ENCODE measurements at places on chromosomes 4 and X.

- DNase-seq, result no peak
Observed at GRCh38 chrX:71536285-71536684, 3.4 kb downstream of the OGT start.

- no peak for DNase-seq
Observed at GRCh38 chr4:14994242-14994641, 8.0 kb upstream of the CPEB2 start.

DNA sequence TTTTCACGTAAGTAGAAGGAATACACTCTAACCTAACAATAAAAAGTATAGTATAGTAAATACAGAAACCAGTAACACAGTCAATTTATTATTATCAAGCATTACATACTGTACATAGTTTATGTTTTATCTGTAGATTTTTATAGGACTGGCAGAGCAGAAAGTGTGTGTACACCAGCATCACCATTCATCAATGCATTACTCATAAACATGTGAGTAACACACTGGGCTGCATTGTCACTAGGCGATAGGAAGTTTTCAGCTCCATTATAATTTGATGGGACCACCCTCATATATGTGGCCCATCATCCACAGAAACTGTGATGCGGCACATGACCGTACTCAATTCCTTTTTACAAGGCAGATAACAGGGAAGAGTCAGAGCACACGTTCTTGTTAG lies 137.8 kb upstream of the RBPJ start:
- no peak for DNase-seq

- DNase-seq, result no peak
Observed at GRCh38 chr4:101279377-101279871, 67.9 kb downstream of the PPP3CA start.

- peak; percentile 68 for DNase-seq
Observed at GRCh38 chr4:184395451-184395917, 78.9 kb downstream of the IRF2 start.

GRCh38 chr4:56755901-56756300 lies 65.6 kb downstream of the SPINK2 start:
- no peak for DNase-seq

DNA sequence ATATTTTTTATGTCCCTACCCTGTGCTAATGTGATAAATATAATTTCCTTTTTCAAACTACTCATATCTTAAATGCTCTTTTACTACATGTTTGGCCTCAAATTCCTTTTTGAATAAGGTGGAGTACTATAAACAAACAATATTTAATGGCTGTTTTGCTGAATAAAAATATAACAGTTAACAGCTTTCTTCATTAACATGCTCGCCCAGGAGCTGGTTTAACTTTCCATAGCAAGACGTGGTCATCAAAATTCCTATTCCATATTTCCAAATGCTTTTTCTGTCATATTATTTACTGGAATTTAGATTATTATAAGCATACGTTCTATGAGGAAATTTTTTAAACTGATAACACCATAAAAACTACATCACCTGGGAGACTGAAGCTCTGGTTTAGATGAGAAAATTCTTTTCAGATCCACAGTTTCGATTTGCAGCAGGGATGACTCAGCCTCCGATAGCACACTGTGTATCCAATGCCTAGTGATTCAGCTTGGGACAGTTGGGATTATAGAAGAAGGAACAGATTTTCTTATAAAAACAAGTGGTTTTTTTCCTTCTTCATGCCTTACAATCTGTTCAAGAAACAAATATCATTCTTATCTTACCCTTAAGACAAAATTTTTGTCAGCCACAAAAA lies 129.1 kb downstream of the FBXO8 start:
- no peak for DNase-seq

DNA sequence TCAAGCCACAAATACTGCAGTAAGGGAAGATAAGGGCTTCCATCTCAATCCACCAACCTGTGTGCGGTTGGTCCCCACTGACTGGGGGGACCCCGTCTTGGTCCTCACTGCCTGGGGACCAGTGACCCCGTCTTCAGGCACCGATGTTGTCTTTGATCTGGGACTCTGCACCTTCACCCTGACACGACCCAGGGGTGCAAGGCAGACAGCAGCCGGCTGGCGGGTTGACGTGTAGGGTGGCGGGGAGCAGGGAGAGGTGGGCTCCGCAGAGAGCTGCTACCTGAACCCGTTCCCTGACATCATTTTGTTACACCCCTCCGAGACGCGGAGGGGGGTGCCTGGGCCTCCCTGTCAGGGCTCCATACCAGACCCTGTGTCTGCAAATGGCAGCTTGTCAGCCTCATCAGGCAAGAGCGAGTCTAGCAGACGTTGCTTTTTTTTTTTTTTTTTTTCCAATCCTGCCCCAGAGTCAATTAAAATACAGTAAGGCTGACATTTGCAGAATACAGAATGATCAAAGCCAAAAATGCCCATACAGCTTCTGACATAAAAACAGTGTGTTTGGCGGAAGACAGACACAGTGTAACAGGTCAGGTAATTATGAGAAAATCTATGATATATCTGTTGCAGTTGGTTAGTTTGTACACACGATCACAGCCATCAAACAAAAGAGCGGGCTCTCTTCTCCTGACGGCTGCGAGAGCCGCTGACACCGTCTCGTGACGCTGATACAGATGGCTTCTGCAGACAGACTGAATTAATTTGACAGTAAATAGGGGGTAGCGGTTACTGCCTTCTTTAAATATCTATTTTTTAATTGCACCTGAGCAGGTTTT lies 118.6 kb downstream of the CRLF2 start:
- DNase-seq, result no peak

- DNase-seq, result no peak
Observed at GRCh38 chr4:150515135-150515534, 66.8 kb upstream of the MAB21L2 start.

DNA sequence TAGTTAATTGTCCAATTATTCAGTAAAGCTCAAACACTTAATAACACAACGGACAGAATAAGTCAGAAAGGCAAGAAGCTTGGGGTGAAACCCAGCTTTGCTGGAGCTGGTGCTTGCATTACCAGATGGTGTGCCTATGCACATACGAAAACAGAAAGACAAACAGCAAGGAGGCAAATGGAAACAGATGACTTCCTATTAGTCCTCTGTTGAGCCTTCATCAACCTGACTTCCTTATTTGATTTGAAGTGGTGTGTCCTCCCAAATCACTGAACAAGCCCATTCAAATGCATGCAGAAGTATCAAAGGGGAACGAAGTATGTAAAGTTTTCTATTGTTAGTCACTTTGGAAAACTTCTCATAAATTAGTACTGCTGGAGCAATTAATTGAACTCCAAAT lies 166.2 kb downstream of the ATP10D start:
- no peak for DNase-seq

DNA sequence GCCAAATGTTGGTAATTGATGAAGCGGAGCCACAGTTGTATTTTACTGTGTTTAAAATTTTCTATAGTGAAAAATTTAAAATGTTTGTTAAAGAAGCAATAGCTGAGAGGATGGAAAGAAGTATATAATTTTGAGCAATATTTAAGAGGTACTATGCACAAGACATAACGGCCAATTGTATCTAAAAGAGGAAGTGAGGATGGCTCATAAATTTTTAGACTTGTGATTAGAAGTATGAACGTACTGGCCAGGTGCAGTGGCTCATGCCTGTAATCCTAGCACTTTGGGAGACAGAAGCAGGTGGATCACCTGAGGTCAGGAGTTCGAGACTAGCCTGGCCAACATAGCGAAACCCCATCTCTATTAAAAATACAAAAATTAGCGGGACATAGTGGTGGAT lies 12.7 kb upstream of the HHIP start:
- no peak for DNase-seq

GRCh38 chr4:127580300-127580699 lies 52.5 kb upstream of the INTU start:
- DNase-seq, result no peak

DNA sequence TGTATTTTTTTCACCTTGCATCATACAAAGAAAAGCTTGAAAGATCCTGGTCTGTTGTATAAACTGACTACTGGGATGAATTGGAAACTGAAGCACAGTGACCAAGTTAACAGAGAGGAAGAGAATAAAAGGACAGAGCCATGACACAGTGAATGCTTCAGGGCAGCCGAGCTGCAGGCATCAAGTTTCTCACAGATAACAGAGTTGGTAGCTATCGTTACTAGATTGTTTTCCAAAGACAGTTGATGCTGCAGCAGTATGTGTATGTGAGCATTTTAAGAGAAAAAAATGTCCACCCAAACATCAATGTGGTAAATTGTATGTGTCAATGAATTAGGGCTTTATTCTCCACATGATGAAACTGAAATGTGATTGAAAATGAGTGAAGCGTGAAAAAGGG lies 1032.7 kb downstream of the ADGRL3 start:
- DNase-seq, result no peak

DNA sequence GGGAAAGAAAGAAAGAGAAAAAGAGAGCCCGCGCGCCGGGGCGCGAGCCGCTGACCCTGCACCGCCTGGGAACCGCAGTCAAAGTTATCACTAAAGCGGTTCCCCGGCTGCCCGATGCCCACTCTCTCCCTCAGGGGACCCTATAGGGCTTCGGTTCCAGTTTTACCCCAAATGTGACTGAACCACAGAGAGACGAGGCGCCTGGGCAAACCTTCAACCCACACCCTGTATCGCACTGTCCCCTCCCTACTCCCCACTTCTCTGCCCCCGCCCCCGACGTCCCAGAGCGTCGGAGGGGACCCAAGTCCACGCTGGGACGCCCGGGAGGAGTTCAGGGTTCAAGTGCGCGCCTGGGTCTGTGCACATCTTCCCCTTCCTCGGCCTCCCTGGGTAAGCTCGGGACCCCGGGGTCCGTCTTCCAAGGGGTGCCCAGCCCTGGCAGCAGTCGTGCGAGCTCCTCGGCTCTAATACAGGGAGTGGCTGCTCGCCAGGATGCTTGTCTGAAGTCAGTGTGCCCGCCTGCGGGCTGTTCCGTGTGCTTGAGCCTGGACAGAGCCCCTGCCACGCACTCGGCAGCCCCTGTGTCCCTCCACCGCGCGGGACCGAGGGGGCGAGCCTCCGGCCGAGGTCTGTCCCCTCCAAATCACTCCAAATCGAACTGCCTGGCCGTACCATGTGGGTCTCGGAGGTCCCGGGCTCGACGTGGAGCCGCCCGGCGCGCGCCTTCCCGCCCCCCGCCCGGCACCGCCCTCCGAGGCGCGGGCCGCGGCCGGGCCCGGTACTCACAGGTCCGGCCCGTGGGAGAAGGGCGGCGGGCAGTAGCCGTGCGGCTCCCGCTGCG lies 960 bp downstream of the TRPC3 start:
- DNase-seq, result no peak

DNA sequence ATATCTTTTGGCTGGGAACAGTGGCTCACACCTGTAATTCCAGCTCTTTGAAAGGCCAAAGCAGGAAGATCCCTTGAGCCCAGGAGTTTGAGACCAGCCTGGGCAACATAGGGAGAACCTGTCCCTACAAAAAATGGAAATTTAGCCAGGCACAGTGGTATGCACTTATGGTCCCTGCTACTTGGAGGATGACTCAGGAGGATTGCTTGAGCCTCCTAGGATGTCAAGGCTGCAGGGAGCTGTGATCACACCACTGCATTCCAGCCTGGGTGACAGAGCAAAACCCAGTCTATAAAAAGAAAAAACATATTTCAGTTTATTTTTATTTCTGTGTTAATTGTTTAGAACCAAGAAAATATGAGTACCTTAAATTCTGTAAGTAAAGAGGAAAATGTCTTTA lies 123.7 kb downstream of the CBR4 start:
- DNase-seq, result no peak

DNA sequence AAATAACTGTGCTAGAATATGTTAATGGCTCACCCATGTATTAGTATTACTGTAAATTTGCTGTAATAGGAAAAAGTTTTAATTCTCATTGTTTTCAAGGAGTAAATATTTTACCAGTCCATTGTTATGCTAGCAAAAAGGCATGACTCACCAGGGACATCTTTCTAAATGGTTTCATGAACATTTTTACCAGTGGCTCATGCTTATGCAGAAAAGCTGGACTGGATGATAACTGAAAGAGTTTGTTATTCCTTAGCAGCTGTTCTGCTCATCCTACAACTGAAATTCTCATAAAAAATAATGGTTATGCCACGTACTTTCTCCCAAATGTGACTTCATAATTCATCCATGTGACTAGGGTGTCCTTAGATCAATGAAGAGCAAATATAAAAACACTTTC lies 111.9 kb upstream of the PCDH18 start:
- no peak for DNase-seq

- DNase-seq, result no peak
Observed at GRCh38 chrX:13203271-13203670, 116.6 kb downstream of the ATXN3L start.

DNA sequence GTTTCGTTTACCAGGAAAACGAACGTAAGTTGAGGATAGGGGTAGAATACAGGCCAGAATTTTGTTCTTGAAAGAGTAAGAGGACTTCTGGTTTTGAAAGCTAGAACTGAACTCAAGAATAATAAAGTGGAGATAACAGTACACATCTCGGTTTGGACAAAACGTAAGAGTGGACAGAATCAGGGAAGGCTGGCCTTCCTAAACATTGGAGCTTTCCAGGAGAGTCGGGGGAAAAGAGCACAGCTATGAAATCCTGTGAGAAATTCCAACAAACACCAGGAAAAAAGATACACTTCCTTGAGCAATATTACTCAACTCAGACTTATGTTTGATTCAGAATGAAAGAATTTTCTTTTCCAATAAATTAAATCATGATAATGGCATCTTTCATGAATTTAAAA lies 1.2 kb downstream of the CTSO start:
- DNase-seq, result no peak

GRCh38 chrX:20693078-20693477 lies 426.4 kb upstream of the RPS6KA3 start:
- DNase-seq, result no peak

All from NCI-H1048 (cell line).